ENCODE measurements at places on chromosomes 5 and 9.

GRCh38 chr9:124553738-124554137, 46.5 kb upstream of the NR5A1 start:
- no peak for DNase-seq

GRCh38 chr5:28468166-28468565, 1429.8 kb upstream of the CDH9 start:
- no peak for DNase-seq

GRCh38 chr5:93294996-93295395, 286.0 kb downstream of the NR2F1-AS1 start:
- no peak for DNase-seq

DNA sequence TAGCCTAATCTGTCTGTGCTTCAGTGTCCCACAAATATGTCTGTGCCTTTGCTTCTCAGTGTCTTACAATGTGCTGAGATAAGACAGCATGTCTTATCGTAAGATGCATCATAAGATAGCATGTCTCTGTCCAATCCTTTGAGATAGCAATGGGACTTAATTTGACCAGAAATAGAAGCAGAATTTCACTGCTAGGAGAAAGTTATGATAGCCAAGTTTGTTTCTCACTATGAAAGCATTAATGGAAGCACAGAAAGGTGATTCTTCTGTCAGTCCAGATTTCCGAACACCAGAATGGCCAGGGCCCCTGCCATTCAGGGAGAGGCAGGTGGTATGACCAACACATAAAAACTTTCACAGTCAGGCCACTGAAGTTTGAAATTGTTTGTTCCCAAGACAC, 111.4 kb downstream of the TRIM32 start:
- DNase-seq: no peak

DNA sequence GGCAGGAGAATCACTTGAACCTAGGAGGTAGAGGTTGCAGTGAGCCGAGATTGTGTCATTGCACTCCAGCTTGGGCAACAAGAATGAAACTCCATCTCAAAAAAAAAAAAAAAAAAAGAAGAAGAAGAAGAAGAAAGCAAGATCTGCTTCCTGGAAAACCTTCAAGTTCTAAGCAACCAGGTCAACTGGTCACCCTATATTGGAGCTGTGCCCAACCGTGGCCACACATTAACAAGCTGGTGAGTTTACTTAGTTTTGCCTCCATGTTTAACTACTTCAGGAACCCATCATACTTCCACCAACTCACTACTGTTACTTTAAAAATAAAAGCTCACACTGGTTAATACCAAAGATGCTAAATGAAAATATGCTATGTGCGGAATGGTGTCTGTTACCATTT, 12.3 kb upstream of the SKP1 start:
- no peak for DNase-seq

- no peak for DNase-seq
These were observed 7.4 kb upstream of the AGGF1 start for GRCh38 chr5:77022511-77023417.

DNA sequence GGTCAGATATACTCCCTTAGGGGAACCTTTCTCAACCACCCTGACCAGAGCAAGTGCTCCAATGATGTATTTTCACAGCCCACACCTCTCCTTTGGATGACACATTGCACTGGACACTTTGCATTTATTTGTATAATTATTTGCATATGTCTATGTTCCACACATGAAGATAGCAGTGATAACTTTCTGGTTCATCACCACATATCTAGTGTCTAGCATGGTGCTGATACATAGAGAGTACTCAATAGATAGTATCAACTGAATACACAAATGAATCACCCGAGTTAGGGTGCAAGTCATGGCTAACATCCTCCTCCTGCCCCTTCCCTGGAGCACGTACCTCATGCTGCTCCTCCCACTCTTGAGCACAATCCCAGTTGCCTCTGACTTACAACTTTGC, 617.6 kb downstream of the EBF1 start:
- no peak for DNase-seq

DNA sequence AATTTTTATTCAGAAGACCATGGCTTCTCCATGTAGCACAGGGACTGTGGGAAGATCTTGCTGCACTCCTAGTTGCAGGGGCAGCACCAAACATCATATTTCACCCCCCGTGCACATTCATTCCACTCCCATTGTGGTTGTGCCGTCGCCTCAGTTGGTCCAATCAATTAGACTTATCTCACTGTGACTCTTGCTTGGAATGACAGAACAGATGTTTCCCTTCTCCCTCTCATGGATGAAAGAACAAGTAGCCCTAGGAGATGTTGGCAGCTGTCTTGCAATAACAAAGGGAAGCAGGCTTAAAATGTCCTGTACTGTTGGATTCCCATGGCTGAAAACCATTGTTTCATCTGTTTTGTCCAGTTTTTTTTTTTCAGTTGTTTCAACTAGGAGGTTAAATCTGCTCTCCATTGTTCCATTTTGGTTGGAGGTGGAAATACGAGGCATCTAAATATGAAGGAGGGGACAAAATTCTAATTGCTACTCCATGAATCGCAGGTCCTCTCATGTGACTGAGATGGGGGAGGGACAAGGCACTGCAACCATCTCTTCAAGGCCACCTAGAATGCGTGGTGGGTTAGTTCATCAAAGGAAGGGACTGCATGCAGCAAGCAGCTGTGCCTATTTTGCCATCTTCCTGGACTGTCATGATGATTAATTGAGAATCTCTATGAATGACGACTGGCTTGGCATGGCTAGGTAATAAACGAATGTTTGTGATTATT, 214.4 kb downstream of the NSG2 start:
- no peak for DNase-seq

DNA sequence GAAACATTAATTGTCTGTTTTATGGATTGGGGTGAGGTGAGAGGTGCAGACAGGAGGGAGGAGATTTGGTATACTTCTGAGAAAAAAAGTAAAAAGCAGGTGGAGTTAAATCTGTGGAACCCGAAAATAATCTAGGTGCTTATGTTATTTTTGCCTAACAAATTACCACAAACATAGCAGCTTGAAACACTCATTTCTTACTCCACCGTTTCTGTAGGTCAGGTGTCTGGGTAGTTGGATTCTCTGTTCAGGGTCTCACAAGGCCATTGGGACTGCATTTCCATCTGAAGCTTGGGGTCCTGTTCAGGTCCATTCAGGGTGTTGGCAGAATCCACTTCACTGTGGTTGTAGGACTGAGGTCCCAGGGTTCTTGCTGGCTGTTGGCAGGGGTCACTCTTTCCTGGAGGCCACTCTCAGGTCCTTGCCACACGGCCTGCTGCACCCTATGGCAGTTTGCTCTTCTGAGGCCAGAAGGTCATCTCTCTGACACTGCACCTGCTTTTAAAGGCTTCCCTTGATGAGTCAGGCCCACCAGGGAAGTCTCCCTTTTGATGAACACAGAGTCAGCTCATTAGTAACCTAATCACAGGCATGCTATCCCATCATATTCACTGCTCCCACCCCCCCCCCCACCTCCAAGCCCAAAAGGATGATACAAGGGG, 82.2 kb downstream of the TRIO start:
- no peak for DNase-seq

- DNase-seq: no peak
These were observed 16.1 kb downstream of the ZNF608 start for GRCh38 chr5:124730381-124730780.

DNA sequence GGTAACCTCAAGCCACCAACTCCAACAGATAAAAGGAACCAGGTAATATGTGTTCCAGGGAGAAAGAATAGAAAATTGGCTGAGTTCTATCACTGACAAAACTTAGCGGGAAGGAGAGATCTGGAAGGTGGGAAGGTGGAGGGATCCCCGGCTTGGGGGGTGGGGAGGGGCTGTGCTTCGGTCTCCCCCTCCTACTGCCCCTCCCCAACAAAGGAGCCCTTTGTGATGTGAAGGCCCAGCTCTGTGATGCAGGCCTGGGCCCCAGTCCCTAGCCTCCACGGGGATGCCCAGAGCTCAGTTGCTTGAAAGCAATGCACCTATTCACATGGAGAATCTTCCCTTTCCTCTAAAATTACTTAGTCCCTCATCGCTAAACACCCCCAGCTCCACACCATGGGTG, 4.4 kb upstream of the ZNF484 start:
- no peak for DNase-seq

DNA sequence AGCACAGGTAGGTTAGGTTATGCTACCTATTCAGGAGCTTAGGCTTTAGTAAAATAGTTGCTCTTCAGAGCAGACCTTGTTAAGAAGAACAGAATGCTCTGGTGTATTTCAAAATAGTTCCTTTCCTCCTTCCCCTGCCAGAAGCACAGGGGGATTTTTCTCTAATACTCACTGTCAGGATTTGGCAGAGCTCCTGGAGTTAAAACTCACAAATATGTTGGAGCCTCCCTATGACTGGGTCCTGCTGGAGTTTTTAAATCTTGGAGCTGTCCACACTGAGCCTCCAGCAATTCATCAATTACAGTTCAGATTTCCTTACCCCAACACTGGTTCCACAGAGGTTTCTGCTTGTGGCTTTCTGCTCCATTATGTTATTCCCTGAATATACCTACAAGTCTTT, 1233.8 kb upstream of the WWC1 start:
- DNase-seq: no peak

DNA sequence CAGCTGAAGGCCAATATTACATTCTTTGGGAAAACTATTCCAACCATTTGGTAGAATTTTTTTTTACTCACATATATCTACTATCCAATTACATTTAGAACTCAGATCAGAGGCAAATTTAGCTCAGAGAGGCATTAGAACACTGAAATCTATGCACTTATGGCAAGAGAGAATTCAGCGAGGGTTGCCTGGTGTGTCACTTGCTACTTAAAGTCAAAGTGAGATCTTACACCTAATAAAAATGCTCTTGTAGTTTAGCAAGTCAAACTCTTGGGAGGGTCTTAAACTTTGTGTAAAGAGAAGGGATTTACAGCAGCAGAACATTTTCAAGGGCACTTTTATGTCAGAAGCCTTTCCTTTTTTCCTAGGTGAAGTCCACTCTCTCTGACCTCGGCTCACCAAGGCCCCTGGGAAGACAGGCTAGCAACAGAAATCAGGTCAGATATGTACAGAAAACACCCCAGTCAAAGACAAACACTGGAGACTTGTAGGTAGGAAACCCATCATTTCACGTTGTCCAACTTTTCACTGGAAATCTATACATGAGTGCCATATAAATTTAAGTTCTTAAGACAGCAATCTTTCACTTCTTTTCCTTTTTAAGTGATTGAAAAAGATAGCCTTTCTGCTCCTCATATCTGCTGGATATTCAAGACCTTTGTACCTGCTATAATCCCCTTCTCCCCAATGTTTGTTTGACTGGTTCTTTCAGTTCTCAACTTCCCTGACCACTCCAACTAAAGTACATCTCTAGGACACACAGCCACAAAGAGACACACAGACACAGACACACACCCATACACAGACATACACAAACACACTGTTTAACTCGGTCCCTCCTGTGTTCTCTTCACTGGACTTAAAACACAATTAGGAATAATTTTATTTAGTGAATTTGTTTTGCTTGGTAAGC, 635.8 kb downstream of the PDE4D start:
- no peak for DNase-seq

- no peak for DNase-seq
These were observed 5.2 kb upstream of the NKD2 start for GRCh38 chr5:1003296-1003937.

DNA sequence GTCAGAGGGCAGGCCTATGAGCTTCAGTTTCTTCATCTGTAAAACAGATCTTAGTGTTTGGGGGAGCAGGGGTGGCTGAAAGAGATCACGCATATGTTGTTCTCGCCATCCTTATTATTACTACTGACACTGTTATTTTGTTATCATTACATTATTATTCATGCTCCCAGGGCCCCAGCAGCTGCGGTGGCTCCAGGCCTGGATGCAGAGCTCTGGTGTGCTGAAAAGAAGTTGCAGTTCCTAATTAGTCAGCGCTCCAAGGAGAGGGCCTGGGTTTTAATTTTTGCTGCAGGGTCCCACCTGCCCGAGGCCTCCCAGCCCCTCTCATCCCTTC, 19.5 kb downstream of the CXXC5 start:
- DNase-seq: no peak

GRCh38 chr5:146734936-146735577, 143.5 kb downstream of the PPP2R2B start:
- DNase-seq: no peak

DNA sequence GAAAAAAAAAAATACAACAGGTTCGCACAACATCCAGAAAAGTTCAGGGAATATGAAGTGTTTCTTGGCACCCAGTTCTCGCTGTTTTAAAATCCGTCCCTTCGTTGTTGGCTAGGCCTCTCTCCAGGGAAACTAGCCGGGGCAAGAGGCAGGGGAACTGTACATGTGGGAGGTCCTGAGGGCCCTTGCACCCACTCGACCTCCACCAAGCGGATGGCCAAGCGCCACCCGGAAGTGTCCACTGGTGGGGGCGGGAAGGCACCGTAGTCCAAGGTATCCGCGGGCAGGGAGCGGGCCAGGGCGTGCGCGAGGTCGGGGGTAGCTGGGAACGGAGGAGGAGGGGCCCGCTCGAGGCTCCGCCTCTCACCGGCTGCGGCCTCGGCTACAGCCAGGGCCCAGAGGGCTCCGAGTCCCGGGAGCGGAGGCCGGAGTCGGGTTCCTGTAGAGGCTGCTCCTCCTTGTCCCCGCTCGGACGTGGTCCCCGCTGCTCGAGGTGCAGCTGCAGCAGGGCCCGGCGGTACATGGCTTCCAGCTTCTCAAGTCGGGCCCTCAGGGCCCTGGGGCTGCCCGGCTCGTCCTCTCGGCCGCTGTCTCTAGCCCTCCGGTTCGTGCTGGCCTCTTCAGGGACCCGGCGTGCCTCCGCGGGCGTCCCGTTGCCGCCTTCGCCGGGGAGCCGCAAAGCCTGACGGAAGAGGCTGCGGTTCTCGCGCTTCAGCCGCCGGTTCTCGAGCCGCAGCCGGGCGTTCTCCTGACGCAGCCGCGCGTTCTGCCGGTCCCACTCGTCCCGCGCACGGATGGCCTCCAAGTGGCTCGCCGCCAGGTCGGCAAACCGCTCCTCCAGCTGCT, 720 bp downstream of the TUSC1 start:
- DNase-seq: no peak

GRCh38 chr5:95798545-95798944, 24.0 kb downstream of the GLRX start:
- no peak for DNase-seq

- DNase-seq: no peak
These were observed 25.7 kb downstream of the PCDHGC5 start for GRCh38 chr5:141514330-141515133.

DNA sequence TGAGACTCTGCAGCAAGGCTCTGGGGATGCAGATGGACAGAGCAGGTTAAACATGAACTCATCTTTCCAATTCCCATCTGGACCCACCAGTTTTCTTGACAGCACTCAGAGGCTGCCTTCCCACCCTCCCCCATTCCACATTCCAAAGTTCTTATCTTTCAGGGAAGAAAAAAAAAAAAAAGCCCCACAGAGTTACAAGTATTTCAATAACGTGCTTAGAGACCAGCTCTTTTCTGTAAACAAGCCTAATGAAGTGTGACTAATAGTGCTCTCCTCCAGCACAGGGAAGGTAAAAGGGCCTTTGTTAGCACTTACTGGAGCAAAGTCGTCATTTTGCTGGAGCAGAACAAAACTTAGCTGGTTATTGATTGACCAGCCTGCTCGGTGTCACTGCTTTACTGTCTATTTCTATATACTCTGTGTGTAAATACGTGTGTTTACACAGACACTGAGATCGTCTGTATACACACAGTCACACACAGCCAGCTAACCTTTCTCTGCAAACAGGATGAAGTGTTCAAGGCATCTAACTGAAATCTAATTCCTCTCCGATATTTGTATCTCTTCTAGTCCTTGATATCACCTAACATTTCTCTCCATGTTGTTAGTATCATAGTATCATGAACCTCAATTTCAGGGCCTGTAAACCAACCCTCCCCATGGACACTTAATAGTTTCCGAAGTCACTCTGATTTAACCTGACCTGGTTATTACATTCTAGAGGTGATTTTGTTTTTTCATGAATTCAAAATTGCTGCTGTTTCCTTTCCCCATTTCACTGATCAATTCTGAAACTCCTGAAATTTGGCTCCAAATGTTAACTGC, 84.9 kb downstream of the ZNF608 start:
- no peak for DNase-seq

All from activated T-helper 1 cell treated with anti-CD3 and anti-CD28 coated beads, Interleukin-2, amount 50 U/mL, for 16 hours (primary cell).